ENCODE measurements at places on chromosomes 3 and 15. TPM values are rescaled to one million over a fixed set of nuclear protein-coding genes. Genes with fewer than 3 reads are reported as not detected.

GRCh38 chr15:79953951-79954444 lies 17.0 kb downstream of the BCL2A1 start:
- no peak for DNase-seq

GRCh38 chr3:62493109-62493801 lies 119.9 kb upstream of the FEZF2 start:
- DNase-seq, result no peak

DNA sequence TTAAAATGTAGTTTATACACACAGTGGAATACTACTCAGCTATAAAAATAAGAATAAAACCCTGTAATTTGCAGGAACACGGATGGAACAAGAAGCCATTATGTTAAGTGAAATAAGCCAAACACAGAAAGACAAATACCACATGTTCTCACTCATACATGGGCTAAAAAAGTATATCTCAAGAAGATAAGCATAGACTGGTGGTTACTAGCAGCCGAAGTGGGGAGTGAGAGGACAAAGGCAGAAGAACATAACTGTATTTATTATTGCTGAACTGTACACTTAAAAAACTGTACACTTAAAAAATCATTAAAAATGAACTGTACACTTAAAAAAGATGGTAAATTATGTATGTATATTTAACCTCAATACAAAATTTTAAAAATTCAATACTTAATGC lies 11.0 kb downstream of the UBE3A start:
- no peak for DNase-seq

- DNase-seq, result no peak
Measured at GRCh38 chr3:160739079-160739478, 17.0 kb upstream of the PPM1L start.

DNA sequence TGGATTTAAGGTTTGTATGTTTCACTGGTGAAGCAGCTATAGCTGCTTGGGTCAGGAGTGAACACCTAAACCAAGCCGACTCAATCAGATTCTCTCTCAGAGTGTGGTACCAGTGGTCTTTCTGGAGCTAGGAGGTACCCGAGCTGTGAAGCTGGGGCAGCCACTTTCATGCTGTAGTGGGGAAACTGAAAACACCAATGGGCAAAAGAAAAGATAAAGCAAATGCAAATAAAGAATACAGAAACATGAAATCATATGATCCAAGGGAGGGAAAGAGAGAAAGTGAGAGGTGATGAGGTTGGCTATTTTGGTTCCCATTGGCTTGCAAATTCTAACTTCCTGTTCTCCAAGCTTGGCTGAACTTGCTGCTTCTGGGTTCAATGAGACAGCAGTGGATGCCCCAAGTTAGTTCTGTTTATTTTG lies 212.3 kb upstream of the CFAP20DC start:
- DNase-seq, result no peak

The DLL4 gene
- 5.9 TPM for polyA plus RNA-seq

- no peak for DNase-seq
Measured at GRCh38 chr3:193910886-193911738, 224.8 kb upstream of the HES1 start.

DNA sequence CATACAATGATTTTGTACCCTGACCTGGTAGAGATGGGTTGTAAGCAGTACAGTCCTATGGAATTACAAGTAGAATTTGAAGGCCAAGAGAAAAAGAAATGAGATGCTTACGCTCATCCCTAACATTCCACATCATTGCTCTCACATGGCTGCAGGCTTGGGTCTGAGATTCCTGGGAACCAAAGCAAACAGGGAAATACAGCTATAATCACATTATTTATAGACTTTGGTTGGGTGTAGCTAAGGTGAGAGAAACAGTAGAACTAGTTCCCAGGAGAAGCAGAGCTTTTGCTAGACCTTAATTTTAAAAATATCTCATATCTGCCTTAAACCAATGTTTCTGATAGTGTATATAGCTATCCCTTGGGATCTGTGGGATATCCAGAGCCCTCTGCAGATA lies 51.4 kb downstream of the SLCO3A1 start:
- no peak for DNase-seq

GRCh38 chr3:167830007-167830406 lies 94.5 kb downstream of the SERPINI1 start:
- DNase-seq, result no peak

The MELTF gene
- polyA plus RNA-seq, result 3.2 TPM

The FAIM gene
- polyA plus RNA-seq, result 42.2 TPM

The KBTBD13 gene
- under 0.01 TPM for polyA plus RNA-seq

GRCh38 chr15:63463036-63463435 lies 41.4 kb upstream of the USP3 start:
- DNase-seq, result no peak

- DNase-seq, result no peak
Measured at GRCh38 chr3:174776123-174776522, 83.0 kb upstream of the NAALADL2 start.

DNA sequence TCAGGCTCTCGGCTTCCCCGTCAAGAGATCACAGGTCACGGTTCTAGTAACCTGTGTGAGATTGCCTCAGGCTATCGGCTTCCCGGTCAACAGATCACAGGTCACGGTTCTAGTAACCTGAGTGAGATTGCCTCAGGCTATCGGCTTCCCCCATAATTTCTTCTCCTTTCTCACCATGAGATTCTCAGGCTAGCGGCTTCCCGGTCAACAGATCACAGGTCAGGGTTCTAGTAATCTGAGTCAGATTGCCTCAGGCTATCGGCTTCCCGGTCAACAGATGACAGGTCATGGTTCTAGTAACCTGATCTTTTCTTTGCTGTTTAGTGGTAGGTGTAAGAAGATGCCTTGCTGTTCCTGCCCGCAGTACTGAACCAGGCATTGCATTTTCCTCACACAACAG lies 418.2 kb upstream of the ZNF717 start:
- no peak for DNase-seq

GRCh38 chr3:73449774-73450173 lies 175.0 kb downstream of the PDZRN3 start:
- DNase-seq, result no peak

DNA sequence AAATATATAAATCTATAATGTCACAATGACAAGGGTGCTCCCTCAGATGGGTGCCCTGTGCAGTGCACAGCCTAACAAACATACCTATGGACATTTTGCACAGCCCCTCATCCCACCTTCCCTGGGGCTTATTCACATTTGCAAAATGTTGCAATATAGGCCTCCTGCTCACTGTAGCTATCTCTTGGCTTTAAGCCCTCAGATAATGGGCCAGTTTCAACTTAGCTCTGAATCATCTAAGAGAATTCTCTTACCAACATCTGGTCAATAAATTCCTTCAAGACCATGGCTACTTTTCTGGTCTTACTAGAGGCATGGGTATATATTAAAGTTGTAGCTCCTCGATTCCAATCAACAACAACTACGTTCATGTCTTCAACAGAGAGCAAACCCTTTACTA lies 17.9 kb downstream of the LIPH start:
- DNase-seq, result no peak

- DNase-seq, result no peak
Measured at GRCh38 chr3:14256561-14257342, 78.1 kb downstream of the LSM3 start.

DNA sequence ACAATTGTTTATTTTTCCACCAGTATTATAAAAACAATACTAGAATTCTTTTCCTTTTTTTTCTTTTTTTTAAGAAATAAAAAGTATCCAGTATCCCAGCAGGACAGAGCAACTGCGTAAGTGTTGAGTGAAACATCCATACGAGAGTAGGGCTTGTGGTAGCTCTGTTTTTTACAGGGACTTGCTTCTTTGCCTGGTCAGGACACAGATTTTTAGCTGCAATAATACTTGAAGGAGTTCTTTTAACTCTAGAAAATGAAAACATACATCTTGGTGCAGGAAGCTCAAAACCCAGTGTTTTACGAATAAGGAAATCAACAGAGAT lies 297.7 kb upstream of the NR2E3 start:
- DNase-seq, result no peak

The LRRC2 gene
- 2.4 TPM for polyA plus RNA-seq

GRCh38 chr3:76684946-76685345 lies 355.0 kb upstream of the ROBO2 start:
- no peak for DNase-seq

DNA sequence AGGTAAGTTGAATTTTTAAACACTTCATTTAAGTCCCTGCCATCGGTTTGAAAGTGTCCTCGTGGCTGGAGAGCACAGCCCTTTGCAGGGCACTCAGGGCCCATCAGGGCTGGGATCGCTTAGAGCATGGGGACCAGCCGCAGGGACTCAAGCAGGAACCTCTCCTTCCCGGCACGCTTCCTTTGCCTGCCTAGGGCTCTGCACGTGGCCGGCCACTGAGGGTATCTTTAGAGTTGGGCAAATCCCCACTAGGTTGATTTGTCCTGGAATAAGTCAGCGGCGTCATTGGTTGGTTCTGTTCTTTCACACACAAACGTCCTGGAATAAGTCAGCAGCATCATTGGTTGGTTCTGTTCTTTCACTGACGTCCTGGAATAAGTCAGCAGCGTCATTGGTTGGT lies 131.6 kb downstream of the OCA2 start:
- no peak for DNase-seq

The TMEM44 gene
- 7.1 TPM for polyA plus RNA-seq

The GP9 gene
- polyA plus RNA-seq, result 0.02 TPM

The LOXL1 gene
- polyA plus RNA-seq, result 6.7 TPM

DNA sequence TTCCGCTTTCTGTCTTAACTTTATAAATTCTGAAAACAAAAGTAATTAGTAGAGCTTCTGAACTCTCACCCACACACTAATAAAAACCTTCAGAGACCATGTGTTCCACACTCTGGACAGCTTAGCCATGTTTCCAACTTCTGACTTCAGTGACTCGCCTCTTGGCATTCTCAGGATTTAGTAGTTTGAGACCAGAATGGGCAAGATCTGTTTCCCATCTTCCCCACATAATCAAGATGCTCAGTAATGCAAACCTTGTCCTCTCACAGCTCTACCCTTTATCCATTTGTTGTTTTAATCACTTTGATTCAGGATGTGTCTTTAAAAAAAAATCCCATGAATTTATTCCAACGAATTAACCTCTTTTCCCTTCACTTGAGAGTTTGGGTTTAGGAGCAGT lies 166.6 kb upstream of the SLC24A5 start:
- DNase-seq, result no peak

GRCh38 chr3:13483988-13484695 lies 4.0 kb downstream of the HDAC11 start:
- no peak for DNase-seq

GRCh38 chr15:65971741-65971995 lies 102.4 kb downstream of the RAB11A start:
- no peak for DNase-seq

DNA sequence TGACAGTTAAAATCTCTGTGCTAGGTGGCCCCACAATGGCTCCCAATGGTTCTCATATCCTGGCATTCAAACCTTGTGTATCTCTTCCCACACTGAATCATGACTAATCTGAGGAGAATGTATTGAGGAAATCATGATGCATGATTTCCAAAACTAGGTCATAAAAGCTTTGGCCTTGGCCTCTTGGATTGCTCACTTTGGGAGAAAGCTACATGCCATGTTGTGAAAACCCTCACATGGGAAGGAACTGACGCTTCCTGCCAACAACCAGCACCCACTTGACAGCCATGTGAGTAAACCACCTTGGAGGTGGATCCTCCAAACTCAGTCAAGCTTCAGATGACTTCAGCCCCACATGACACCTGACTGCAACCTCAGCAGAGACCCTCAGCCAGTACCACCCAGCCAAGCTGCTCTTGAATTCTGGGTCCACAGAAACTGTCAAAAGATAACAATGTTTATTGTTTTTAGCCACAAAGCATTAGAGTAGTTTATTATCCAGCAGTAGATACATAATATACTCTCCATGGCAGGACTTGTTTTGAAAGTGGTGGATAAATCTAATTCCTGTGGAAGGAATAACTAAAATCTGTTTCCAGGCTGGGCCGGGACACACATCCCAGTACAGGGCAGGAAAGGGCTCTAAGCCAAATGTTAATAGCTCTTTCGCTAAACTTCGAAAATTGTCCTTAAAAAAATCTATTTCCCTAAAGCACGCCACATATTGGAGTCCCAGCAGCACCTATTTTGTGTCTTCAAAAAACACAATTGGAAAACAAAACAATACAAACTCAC lies 1.0 kb upstream of the ZNF620 start:
- DNase-seq, result no peak

GRCh38 chr3:9781551-9781950 lies 10.7 kb downstream of the TADA3 start:
- no peak for DNase-seq

The PAK6 gene
- 1.3 TPM for polyA plus RNA-seq

DNA sequence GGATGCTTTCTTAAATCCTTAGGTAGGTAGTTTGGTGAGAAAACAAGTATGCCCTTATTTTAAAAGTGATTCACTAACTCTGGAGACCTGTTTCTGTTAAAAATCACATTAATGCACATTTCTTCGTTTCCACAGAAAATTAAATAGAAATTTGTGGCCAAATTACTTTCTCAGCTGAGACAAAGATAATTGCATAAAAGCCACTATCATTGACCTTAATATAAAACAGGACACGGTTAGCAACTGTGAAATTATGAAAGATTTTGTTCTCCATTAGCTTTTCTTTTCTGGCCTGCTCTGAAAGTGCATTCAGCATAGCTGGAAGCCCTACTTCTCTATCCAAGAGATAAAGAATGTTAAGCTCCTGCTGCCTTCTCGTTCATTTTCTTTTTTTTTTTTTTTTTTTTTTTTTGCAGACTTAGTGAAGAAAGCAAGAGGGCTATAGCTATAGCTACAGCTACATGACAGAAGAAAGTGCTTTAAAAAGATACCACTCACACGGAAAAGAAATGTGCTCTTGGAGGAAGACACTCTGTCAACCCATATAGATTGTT lies 576.9 kb downstream of the OTOL1 start:
- DNase-seq, result no peak

- DNase-seq, result no peak
Measured at GRCh38 chr15:87599616-87600015, 656.9 kb downstream of the NTRK3 start.

The DUOX2 gene
- 0.37 TPM for polyA plus RNA-seq

All from thymus (tissue), 14 donors.